A549 (cell line): ENCODE measurements at places on chromosomes 4 and X. TPM values are rescaled to one million over a fixed set of nuclear protein-coding genes. Genes with fewer than 3 reads are reported as not detected.
A peak's percentile ranks its signal among the peaks of the same experiment; 100 is the strongest.

GRCh38 chr4:159757499-159757898 is 654.6 kb downstream of the RAPGEF2 start:
- DNase-seq, result no peak

DNA sequence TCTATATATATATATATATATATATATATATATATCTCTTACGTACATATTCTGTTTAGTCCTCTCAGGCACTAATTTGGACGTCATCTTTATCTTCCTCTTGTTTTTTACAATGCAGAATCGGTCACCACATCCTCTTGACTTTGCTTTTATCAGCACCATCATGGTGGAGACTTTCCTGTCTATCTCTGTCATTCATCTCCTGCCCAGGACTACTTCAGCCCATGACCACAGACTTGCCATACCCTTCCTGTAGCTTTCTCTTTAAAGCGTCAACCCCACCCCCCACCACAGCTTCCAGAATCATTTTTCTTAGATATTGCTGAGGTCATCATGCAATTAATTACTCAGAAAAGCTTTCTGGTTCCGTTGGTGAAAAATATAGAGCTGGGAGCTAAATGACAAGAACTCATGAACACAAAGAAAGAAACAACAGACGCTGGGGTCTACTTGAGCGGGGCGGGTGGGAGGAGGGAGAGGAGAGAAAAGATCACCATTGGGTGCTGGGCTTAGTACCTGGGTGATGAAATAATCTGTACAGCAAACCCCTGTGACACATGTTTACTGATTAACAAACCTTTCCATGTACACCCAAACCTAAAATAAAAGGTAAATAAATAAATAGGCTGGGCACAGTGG is 30.5 kb upstream of the PRKX start:
- DNase-seq, result no peak

Gene CPXCR1
- polyA plus RNA-seq, result not detected in 3 replicates

DNA sequence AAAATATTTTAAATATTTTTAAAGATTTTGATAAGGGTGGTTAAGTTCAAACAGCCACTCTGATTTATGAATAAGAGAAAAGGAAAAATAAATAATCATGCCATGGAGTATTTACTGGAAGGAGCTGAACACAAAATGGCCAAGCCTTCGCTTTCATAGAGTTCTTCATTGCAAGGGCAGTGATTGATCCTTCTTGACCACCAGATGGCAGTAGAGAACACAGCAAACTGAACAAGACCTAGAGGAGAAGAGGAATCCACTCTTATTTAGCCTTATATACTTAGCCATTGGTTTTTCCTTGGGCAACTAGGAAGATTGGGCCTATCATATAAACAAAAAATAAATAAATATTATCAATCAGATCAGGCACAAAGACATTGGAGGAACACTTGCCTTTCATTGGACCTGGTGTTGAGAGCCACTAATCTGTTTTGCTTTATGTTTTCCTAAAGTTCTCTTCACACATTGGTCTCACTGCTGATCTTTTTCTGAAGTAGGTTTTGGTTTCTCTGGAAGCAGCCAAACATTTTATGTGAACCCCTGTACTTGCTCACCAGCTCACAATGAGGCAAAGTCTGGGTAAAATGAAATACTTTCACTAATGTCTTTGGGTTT is 58.1 kb upstream of the PARM1 start:
- peak; percentile 75 for DNase-seq

DNA sequence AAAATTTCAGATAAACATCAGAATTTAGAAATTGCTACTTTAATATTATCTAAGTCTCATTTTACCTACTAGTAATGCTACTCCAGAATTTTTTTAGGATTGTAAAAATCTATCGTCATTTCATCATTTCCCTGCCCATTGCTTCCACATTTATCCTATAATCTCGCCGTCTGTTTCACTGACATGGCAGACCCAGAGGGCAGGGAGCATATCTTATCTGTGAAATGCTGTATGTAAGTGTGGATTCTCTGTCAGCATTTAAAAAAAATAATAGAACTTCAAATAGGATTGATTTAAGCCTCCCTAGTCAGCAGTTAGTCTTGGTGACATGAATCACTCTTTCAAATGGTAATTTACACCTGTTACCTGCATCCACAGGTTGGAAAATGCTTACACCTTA is 314.4 kb downstream of the PCDH7 start:
- DNase-seq, result no peak

DNA sequence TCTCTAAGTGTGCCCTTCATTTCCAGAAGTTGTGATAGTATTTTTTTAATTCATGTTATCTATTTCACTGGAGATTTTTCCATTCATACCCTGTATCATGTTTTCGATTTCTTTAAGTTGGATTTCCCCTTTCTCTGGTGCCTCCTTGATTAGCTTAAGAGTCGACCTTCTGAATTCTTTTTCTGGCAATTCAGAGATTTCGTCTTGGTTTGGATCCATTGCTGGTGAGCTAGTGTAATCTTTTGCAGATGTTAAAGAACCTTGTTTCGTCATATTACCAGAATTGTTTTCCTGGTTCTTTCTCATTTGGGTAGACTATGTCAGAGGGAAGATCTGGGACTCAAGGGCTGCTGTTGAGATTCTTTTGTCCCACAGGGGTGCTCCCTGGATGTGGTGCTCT is 9.1 kb upstream of the SH3BP2 start:
- DNase-seq, result no peak

Gene ENOPH1
- 41.0 to 43.5 TPM (median 42.8 TPM) in 3 replicates for polyA plus RNA-seq

- no peak for DNase-seq
Observed at GRCh38 chr4:40427128-40427527, 92.0 kb downstream of the CHRNA9 start.

- no peak for DNase-seq
Observed at GRCh38 chr4:20724915-20725314, 24.7 kb downstream of the PACRGL start.

Gene ADAMTS3
- not detected in 3 replicates for polyA plus RNA-seq

DNA sequence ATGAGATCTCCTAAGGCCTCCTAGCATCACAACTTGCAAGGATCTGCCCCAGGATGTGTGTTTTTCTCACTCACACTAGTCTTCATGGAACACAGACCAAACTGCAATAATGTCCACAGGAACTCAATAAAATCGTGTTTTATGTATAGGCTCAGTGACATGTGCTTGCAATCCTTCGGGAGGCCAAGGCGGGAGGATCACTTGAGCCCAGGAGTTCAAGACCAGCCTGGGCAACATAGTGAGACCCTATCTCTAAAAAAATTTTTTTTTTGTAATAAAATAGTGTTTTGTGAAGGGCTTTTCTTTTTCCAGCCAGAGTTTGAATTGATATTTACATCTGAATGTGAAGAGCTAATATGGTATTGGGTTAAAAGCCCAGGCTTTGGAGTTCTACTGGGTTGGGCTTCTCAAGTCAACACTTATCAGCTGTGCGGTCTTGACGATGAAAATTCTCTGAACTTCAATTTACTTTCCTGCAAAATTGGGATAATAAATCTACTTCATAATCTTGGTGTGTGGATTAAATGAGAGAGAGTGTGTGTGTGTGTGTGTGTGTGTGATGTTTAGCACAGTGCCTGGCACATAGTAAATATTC is 38.7 kb upstream of the SETD7 start:
- DNase-seq, result no peak
